ENCODE measurements at places on chromosomes 2 and 18. TPM values are rescaled to one million over a fixed set of nuclear protein-coding genes. Genes with fewer than 3 reads are reported as not detected.

- no peak for DNase-seq
Observed at GRCh38 chr18:62738639-62739038, 23.3 kb downstream of the PHLPP1 start.

TUBB8B gene
- not detected for total RNA-seq

PPM1B gene
- 34.5 TPM for total RNA-seq

GRCh38 chr2:8399731-8400130, 282.1 kb upstream of the ID2 start:
- DNase-seq, result no peak

IL37 gene
- not detected for total RNA-seq

- no peak for DNase-seq
Observed at GRCh38 chr18:60649107-60649506, 276.5 kb upstream of the MC4R start.

SIX3 gene
- not detected for total RNA-seq

MBD1 gene
- total RNA-seq, result 53.3 TPM

DNA sequence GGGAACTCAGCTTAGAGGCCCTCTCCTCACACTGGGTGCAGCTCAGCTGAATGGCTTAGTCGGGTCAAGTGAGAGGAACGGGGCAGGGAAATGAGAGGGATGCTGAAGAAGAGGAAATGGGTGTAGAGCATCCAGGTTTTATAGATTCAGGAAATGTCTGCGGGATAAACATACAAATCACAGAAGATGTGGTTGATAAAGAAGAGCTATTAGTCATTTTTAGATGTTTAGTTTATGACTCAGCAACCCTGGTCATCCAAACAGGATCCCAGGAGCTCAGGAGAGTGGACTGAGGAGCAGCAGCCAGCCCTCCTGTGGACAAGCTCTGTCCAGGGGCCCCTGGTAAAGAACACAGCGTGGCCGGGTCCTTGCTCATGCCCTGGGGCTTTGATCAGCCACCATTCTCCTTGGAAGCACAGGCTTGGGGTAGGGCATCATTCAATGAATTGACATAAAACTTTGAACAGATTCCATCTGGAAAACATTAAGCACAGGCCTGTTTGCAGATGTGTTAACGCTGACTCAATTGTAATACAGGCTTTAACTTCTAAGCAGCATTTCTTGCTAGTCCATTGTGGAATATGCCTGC, 83.0 kb downstream of the NPAS2 start:
- peak; percentile 98 for DNase-seq

DNA sequence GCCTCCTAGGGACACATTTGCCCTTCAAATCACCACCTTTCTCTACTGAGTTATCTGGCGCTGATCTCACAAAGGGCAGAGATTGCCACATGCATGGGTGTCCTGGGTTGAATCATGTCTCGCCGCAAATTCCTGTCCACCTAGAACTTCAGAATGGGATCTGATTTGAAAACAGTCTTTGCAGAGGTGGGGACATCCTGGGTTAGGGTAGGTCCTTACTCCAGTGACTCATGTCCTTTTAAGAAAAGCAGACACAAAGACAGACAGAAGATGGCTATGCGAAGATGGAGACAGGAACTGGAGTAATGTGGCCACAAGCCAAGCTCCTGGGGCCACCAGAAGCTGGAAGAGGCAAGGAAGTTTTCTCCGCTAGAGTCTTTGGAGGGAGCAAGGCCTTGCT, 197.4 kb upstream of the SMIM21 start:
- no peak for DNase-seq

TEKT4 gene
- total RNA-seq, result not detected

DNA sequence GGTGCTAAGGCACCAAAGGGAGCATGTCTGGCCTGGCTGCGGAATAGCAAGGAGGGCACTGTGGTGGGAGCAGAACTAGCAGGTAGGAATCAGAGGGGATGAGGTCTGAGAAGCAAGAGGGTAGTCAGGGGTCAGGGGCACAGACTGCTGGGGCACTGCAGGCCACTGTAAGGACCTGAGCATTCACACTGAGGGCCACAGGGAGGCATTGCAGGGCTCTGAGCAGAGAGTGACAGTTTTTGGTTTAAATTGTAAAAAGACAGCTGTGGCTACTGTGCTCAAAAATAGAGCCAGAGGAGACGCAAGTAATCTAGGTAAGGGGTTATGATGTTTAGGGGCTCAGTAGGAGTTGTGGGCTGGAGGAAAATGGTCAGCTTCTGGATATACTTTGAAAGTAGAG, 41.5 kb downstream of the ARHGAP25 start:
- DNase-seq, result no peak

DNA sequence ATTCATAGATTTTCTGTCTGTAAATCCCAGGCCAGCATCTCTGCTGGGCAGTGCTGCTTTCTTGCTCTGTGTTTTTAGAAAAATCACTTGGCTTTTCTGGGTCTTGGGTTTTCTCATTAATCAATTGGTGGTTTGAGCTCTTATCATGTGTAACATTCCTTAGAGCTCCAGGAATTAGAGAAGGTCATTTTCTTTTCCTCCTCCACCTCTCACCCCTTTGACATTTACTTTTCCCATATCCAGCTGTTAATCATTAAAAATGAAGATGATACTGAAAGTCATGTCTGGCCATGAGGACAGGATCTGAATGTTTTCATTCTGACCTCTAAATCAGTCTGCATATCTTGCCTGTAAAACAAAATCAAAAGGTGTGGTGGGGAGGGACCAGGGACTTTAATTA, 111.0 kb downstream of the LRRTM1 start:
- no peak for DNase-seq

FAM110C gene
- total RNA-seq, result 0.26 TPM

DNA sequence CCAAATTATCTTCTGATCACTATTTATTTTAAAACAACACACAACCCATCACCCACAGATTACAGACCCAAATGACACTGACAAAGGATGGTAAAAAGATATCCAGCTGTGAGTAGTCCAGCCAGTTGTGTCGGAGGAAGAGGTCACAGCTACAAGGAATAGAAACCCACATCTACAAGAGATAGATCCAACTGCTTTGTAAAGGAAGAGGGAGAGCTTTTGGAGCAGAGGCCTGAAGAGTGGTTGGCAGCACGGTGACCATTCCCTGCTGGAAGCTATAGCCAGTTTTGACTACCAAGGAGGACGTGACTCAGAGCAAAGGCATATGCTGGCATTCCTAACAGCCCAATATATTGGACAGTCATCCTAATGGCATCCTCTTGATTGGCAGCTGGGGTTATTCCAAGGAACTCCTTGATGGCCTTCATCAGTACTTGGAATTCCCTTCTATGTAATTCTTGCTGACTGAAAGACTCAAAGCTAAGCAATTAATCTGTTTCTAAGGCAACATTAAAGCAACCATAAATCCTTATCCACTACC, 17.1 kb downstream of the SLC8A1 start:
- DNase-seq, result peak; percentile 99

DNA sequence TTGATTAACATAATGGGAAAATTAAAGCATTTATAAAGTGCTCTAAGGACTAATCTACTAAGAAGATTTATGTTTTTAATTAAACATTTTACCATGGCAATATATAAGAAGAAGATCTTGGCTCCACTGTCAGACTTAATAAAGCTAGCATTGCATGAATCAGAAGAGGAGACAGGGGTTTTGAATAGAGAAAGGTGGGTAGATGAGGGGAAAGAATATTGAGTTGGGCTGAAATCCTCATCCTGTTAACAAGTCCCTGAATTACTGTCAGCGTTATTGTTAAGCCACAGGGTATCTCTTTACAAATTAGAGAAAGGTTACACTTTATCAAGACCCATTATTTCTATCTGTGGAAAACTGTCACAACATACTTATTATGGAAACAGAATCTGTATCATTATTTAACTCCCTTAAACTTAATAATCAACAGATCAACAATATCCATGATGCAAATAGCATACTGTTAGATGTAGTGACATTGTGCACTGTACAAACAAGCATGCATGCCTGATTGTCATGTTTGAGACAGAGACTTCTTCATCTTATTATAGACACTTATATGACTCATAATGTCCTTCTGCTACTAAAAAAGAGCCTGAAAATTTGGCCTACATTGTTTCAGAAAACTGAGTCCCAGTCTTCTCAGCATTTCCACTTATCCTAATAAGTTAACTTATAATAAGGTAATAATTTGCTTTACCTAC, 304.1 kb downstream of the NRXN1 start:
- DNase-seq, result no peak
